Nucleus accumbens (tissue), 56 donors: ENCODE measurements at places on chromosomes 7 and 10.

DNA sequence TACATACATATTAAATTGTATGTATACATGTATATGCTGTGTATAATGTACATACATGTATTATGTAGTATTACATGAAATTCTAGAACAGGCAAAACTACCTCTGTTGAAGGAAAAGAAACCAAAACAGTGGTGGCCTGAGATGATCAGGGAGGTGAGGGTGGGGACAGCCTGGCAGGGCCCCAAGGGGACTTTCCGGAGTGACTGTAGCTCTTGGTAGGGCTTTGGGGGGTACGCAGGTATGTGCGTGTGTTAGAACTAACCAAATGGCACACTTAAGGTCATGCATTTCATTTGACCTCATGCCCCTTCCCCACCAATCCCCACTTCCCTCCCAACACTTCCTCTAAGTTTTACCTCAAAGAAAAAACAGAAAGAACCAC lies 31.3 kb downstream of the CTBP2 start:
- no peak for DNase-seq

- no peak for DNase-seq
Observed at GRCh38 chr7:116551692-116552091, 26.9 kb downstream of the CAV1 start.

GRCh38 chr7:133491201-133491691 lies 238.4 kb downstream of the EXOC4 start:
- DNase-seq: no peak

GRCh38 chr10:488081-488932 lies 201.2 kb downstream of the DIP2C start:
- DNase-seq: no peak

- no peak for DNase-seq
Observed at GRCh38 chr10:131660427-131660826, 240.4 kb upstream of the PPP2R2D start.

GRCh38 chr7:142896151-142896550 lies 10.6 kb upstream of the TRPV6 start:
- DNase-seq: no peak

GRCh38 chr7:138974675-138975292 lies 6.4 kb downstream of the KIAA1549 start:
- DNase-seq: no peak

DNA sequence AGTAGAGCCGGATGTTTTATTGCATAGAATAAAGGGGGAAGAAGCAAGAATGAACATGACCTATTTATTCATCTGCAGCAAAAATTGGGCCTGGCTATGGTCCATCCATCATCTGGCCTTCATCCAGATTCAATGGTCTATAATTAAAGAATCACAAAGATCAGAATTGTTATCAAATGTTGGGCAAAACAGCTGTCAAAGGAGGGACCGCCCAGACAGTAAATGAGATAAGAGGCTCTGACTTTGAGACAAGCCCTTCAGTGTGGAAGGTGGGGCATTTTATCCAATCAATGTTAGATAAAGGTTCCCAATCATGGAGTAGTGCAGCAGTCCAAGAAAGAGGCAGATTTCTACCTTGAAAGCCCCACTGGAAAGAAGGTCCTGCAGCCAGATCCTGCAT lies 153.5 kb downstream of the PARD3 start:
- DNase-seq: no peak

GRCh38 chr7:143901332-143901667 lies 676 bp downstream of the TCAF1 start:
- peak; percentile 52 for DNase-seq

DNA sequence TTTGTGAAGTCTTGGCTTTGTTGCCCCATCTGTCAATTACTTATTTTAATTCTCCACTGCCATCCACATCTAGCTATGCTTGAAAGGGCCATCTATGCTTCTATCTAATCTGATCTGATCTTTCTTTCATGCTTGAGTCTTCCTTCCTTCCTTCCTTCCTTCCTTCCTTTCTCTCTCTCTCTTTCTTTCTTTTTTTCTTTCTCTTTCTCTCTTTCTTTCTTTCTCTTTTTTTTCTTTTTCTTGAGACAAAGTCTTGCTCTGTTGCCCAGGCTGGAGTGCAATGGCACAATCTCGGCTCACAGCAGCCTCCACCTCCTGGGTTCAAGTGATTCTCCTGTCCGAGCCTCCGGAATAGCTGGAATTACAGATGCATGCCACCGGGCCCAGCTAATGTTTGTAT lies 11.3 kb downstream of the TFR2 start:
- no peak for DNase-seq

- DNase-seq: no peak
Observed at GRCh38 chr10:79065853-79066252, 2.9 kb upstream of the ZMIZ1 start.

- DNase-seq: no peak
Observed at GRCh38 chr10:24618401-24618800, 105.3 kb downstream of the ARHGAP21 start.

GRCh38 chr7:24709585-24710360 lies 47.5 kb downstream of the GSDME start:
- no peak for DNase-seq

DNA sequence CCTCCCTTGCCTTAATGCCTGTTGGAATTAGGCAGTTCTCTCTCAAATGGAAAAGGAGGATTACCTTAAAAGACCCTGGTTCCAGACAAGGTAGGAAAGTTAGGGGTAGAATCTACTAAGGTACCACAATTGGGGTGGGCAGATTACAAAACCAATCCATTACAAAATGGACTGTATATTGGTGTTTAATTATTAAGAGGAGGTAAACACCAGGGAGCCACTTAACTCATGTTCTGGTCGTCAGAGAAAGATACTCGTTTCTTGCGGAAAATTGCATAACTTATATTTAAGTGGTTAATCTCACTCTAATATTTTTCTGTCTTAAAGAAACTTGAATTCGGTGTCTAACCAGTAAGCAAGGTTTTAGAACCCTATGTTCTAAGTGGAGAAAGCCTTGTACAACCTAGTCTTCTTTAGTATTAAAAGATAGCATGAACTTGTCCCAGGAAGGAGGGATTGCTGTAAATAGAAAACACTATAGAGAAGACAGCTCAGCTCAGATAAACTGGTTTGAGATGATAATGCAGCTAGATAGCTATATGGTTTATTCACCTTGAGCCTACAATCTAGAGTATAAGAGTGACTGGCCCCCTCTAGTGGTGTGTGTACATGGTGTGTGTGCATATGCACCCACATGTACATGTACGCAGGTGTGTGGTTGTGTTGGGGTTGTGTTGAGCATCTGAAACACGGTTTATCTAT lies 58.0 kb upstream of the STRIP2 start:
- DNase-seq: no peak

GRCh38 chr10:42783181-42783549 lies 570 bp downstream of the BMS1 start:
- DNase-seq: no peak

GRCh38 chr10:29142516-29143314 lies 146.2 kb upstream of the LYZL1 start:
- DNase-seq: no peak

DNA sequence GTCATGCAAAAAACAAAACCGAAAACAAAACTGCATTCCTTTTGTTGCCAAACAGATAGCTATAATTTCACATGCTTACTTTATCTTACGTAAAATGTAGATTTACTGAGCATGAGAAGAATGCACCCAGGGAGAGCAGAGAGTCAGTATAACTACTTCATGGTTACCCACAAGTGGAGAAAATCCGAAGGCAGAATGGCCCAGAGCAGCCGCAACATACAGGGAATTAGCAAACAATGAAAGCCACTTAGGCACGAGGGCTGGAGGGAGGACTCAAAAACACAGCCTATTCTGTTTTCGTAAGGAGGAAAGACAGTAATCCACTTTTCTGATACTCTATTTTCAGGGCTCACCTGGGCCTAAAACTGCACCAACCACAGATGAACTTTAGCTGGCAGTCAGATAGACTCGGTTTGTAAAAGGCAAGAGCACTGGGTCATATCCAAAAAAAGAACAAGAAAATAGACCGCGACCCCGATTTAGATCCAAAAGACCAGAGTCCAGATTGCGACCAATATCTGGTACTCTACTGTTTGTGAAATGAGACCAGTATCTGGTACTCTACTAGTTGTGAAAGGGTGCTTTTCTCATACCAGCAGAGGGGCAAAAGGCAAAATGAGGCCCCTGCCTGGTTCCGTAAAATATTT lies 1.3 kb downstream of the ITPRIP start:
- no peak for DNase-seq

- DNase-seq: no peak
Observed at GRCh38 chr10:43892062-43892770, 243.5 kb upstream of the ZNF32 start.

DNA sequence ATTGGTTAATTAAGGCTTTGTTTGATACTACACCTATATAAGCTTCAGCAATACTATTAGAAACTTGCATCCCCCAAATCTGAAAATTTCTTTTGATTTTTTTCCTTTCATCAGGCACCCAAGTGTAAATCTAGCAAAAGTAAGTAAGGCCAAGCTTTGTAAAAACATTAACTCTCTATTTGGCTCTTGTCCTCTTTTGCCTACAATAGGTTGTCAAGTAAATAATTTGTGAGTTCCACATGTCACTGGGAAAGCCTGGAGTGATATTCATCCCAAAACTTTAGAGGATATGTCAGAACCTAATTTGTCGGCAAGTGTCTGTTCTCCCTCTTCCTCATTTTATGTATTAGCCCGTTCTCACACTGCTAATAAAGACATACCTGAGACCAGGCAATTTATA lies 492.4 kb downstream of the IPMK start:
- DNase-seq: no peak

DNA sequence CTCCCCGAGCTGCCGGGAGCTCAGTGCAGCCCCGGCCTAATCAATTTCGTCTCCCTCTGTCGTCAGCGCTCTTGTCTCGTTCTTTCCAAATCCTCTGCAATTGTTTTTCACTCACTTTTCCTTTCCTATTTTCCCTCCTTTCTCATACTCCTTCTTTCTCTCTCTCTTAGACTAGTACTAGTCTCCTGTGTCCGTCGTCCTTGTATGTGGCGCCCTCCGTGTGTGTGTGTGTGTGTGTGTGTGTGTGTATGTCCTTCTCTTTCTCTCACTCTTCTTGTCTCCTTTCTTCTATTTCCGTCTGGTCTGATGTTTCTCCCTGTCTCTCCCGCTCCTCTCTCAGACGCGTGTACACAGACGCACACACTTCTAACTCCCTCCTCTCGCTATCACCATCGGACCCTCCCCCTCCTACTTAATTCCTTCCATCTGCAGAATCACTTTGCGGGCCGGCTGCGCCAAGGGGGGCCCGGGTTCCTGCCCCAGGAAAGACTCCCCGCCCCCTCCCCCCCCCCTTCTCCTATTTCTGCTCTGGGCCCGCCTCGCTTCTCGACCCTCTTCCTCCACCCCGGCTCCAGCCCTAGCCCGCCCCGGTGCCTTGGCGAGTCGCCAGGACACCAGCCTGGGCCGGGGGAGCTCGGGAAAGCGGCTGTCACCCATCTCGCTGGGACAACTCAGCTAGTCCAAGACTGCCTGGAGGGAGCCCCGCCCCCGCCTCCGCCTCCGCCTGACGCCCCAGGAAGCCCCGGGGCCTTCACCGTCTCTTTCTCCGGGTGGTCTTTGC lies 743 bp upstream of the ZCCHC24 start:
- no peak for DNase-seq

DNA sequence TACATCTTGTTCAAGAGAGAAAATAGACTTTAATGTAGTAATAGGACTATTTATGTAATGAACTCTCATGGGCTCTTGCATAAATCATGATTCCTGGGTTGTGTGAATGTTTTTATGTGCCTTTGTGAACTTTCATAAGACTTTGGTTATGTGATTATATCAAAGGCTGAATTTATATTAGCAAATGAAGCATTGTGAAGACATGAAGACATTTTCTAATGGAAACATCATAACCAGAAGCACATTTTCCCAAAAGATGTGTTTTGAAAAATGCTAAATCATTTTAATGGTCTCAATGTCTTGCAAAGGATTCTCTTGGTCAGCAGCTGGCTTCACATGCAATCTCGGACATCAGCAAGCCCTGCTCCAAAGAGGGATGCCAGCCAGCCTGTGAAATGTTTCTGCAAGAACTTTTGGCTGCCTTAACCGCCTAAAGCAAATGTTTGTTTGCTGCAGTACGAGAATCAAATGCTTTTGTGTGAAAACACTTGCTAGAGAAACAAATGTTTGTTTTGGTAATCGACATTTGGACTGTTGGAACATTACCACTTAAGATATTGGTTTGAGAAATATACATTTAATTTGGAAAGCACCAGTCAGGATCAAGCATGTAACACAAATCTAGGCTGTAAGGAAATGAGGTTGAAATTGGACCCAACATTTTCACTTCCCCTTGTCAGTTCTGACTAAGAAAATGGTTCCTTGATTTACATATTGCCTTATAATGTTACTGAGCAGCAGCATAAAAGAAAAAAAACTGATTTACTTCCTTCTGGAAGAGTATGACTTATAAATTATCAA lies 102.1 kb downstream of the RTKN2 start:
- no peak for DNase-seq

DNA sequence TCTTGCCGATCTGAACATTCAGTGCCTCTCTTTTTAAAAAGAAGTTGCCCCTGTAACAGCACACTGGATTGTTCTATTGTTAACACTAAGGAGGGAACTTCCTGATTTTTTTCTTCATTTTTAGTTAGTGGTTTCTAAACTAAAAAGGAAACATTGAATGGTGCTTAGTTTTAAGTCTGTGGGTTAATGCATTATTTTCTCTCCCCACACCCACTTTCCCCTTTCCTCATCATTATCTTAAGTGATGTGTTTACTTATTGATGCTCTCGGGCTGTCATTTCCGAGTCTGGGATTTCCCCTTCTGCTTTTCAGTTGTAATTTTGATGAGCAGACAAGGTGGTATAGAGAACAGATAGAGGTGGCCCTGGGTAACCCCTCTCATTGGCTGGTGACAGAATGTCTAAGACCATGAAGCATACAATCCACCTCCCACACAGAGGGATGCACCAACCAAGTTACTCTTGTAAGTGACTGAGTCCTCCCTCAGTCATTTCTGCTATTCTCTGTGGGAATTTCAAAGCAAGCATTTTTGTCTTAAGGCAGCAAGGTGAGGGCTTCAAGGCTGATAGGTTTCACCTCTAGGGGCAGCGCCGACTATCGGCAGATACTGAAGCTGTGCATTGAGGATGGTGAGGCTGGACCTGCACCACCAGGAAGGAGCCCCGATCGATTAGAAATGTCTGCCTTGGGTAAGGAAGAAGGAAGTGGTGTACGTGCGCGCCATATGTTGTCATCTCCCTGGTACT lies 49.5 kb downstream of the CHN2 start:
- no peak for DNase-seq

GRCh38 chr10:24701447-24701846 lies 22.2 kb downstream of the ARHGAP21 start:
- DNase-seq: no peak

GRCh38 chr10:43471935-43472720 lies 35.2 kb downstream of the ZNF487 start:
- no peak for DNase-seq

- DNase-seq: no peak
Observed at GRCh38 chr7:111560773-111561653, 1.3 kb downstream of the IMMP2L start.

- no peak for DNase-seq
Observed at GRCh38 chr10:93715345-93715744, 13.0 kb upstream of the FRA10AC1 start.

DNA sequence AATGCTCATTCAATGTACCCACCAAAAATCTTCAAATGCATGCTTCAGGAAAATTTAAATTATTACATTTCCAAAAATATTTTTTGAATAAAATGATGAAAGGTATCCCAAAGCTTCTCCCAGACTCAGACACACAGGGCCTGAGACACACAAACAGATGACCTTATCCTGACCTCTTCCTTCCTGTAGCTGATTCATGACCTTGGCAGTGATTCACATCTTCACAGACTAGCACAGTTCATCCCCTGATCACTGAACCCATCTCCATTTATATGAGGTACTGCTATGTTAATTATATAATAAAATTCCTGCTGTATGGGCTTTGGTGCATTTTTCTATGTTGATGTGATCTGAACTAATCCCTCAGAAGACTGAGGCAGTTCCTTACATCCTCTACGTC lies 265.0 kb upstream of the GLI3 start:
- DNase-seq: no peak
